Cerebellar nuclear complex (tissue), 1 donor: ENCODE measurements at places on chromosomes 1 and 21.

DNA sequence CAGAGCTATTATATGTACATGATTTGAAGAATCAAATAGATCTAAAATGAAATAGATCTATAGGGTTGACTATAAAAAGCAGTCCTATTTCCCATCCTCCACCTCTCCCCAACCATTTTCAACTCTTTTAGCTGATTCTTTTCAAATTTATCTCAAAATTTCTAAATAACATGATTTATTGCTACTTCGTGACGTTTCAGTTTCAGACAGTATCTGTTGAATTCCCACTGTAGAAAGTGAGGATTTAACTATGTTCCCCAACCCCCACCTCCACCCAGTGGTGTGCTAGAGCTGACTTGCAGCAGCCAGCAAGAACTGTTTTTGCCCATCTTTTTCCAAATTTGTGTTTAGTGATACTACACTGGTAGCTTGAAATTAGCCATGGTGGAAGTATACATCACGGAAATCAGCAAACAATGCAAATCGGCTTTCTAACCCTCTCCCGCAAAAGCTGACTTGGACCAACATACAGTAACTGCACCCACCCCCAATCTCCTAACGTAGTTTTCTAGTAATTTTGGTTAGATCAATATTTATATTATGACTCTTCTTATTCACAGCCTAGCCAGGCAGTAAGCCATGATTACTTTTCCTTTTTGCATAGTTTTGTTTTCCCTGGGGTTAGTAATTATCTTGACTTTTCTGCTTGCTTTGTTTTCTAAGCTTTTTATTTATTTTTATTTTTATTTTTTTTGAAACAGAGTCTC lies 10.9 kb downstream of the SEMA4A start:
- DNase-seq, result no peak

GRCh38 chr1:223243441-223244050 lies 100.5 kb upstream of the TLR5 start:
- DNase-seq, result no peak

- no peak for DNase-seq
Measured at GRCh38 chr1:29364101-29364678, 127.9 kb downstream of the PTPRU start.

GRCh38 chr1:244762629-244763028 lies 72.8 kb upstream of the COX20 start:
- DNase-seq, result no peak

GRCh38 chr1:151067185-151067584 lies 3.4 kb upstream of the GABPB2 start:
- no peak for DNase-seq

DNA sequence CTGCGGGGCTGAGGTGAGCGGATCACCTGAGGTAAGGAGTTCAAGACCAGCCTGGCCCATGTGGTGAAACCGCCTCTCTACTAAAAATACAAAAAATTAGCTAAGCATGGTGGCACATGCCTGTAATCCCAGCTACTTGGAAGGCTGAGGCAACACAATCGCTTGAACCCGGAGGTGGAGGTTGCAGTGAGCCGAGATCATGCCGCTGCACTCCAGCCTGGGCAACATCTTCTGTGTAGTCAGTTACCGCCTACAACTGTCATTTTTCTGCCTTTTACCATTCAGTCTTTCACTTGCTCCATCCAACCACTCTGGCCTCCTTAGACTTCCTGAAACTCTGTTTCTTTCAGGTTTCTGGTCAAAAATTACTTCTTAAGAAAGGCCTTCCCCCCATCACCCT lies 2.2 kb downstream of the MYCBP start:
- DNase-seq, result no peak

- DNase-seq, result no peak
Measured at GRCh38 chr1:53401813-53402745, 57.1 kb upstream of the DMRTB1 start.

- no peak for DNase-seq
Measured at GRCh38 chr21:23861911-23862504, 1745.3 kb downstream of the MRPL39 start.

- DNase-seq, result no peak
Measured at GRCh38 chr1:89823679-89824292, 3.0 kb downstream of the LRRC8D start.

DNA sequence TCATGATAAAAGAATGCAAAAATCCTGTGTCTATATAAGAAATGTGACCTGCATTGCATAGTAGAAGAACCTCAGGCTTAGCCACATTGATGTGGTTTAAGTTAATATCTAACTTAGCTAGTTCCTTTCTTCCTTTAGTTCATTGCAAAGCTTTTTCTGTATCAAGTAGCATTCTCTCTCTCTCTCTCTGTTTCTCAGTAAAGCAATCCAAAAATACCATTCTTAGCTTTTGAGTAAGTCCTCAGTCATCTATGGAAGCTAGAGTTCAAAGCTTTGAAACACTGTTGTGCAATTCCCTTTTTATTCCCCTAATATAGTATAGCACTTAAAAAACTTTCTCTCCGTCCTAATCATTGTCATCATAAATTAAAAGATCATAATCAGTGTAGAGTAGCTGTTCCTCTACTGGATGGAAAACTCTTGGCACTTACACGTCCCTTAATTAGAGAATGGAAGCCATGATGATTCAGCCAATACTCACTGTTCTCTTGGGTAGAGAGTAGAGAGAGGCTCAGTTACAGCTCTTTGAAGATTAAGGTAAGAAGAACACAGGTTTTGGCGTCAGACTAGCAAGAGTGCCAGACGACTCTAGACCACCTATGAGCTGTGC lies 350.3 kb upstream of the LYPLAL1 start:
- no peak for DNase-seq

- no peak for DNase-seq
Measured at GRCh38 chr1:212097360-212097759, 61.8 kb downstream of the DTL start.

DNA sequence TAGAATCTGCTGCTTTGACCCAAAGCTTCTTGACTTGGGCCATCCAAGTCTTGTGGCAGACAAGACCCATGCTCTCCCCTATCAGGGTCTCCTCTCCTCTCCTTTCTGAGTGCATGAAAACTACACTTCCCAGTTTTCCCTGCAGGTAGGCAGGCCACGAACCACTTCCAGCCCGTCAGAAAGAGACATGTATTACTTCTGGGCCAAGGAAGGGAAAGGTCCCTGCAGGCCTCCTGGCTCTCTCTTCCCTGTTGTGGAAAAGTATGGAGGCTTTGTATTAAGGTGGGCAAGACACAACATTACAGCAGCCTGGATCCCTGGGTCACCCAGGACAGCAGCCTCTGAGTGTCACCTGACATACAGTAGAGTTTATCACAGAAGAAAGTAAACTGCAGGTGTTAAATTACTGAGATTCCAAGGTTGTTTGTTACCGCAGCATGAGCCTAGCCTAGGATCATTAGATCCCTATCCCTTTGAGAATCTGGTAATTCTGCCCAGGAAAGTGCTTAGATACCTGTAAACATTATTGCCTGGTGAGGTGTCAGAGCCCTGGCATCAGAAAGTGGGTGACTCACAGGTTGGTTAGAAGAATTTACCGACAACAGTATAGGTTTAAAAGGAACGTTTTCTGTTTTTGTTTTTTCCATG lies 717.3 kb downstream of the MATN1 start:
- no peak for DNase-seq

- no peak for DNase-seq
Measured at GRCh38 chr1:71154429-71154828, 73.6 kb upstream of the ZRANB2 start.

- DNase-seq, result no peak
Measured at GRCh38 chr1:87638636-87639035, 310.0 kb downstream of the LMO4 start.

DNA sequence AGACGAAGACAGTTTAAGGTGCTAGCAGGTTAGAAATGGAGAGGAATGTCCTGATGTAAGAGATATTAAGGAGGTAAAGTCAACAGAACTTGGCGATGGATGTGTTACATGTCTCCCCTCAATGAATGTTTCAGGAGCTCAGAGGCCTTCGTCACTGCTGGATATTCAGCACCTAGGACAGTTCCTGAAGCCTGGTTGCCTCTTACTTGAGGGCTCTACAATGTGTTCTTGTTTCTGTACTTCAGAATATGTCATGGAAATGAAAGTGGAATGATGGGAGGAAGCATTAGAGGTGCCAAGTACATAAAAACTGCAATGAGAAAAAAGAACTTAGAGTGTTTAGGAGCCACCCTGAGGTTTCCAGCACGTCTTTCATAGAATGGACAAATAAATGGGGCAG lies 17.7 kb downstream of the TNR start:
- DNase-seq, result no peak

DNA sequence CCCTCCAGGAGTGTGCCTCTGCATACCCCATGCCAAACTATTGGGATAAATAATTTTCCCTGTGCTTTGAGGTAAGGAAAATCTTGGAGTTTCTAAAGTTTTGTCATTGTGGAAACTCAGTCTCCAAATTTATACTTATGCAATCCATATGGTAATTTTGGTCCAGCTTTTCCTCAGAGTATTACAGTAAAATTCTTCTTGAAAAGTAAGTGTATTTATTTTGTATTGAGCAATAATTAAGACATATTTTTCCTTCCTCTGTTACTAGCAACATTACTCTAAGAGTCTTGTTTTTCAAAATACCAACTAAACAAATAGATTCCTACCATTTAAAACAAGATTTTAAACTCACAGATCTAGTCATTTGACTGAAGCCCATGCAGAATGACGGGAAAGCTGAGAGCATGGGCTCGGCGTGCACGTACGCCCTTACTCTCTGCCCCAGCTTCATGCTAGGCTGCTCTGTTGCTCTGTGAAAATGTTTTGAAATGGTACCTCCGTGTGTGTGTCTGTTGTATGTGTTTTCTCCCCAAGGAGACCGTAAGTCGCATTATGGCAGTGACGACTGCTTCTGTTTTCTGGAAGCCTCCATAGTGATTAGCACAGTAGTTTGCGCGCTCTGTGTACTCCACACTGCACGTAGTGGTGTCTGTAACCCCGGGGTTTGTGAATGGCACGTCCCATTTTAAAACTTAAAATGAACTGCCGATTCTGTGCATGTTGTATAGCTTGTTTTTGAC lies 165.3 kb downstream of the SDCCAG8 start:
- DNase-seq, result no peak

GRCh38 chr1:38028671-38029070 lies 16.1 kb downstream of the UTP11 start:
- no peak for DNase-seq

DNA sequence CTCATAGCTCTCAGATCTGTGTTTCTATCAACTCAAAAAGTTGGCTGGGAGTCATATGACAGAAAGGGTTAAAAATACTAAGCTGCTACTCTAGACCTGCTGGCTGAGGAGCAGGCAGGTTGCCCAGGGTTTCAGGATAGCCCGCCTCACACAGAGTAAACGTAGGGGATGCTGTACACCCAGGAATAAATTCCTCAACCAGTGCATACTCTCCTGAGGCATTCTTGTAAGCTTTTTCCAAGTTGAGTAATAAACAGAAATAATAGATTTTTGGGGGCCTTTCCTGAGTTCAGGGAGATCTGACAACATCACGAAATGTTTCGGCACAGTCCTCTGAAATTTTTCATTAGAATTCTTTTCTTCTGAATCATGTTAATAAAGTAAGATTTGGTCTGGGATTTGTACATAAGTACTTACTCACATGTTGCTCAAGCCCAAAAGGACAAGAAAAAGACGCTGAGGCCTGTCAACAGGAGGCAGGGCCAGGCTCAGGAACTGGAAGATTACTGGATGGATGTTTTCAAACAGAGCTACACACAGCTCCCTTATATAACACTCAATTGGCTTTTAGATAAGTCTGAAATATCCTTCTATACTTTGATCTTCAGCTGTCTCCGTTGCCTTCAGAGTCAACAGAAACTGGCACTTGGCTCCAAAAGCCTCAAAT lies 41.0 kb downstream of the TGFBR3 start:
- no peak for DNase-seq

- DNase-seq, result no peak
Measured at GRCh38 chr1:114690148-114690547, 5.2 kb downstream of the AMPD1 start.

- no peak for DNase-seq
Measured at GRCh38 chr1:162676750-162677149, 44.5 kb downstream of the DDR2 start.

DNA sequence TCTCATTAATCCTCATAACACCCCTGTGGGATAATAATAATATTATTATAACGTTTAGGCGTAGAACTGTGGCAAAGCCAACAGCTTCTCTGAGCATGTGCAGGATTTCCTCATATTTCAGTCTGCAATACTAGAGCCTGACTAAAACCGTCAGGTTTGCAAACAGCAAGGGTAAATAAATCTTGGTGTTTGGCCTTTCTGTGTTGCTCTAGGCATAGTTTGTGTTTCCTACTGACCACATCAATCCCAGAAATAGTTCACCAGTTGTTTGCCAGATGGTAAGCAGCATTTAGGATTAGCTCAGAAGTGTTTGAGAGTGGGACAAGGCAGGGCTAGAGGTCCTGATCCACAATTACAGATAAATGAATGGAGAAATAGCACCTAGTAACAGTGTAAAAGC lies 2.8 kb upstream of the KCNA3 start:
- DNase-seq, result no peak

DNA sequence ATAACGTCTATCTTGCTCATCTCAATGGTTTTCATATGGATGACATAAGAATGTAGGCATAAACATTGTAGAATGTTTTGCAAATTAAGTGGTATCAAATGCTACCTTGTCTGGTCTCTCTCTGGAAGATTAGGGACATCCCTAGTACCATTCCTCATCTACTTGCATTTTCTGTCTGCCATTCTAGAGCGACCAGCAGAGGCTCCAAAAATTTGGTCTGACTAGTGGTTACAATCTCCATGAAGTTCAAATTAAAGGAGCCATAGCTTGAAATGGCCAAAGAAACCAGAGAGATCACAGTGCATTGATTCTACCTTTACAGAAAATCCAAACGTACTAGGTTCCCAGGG lies 1.1 kb downstream of the CD84 start:
- no peak for DNase-seq

DNA sequence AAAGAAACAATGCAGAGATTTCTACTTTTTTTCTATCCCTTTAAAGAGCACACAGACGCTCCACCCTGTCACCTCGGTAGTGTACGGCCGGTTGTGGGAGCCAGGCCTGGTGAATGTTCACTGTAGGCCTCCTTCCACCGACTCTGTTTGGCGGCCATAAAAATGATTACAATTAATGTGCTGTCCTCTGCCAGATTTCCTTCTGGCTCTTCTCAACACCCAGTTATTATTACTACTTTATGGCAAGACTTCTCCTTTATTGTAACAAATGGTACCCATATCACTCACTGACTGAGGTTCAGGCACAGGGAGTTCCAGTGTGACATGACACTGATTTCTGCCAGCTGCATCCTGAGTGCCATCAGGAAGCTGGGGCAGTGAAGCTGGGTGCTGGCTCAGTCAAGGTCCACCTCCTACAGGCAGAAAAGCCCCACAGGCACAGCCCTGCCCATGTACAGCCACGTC lies 37.4 kb downstream of the GPR161 start:
- no peak for DNase-seq

- no peak for DNase-seq
Measured at GRCh38 chr1:26696654-26697430, 1.0 kb downstream of the ARID1A start.
